Thoracic aorta (tissue), 2 donors: ENCODE measurements at places on chromosomes 2 and 18. TPM values are rescaled to one million over a fixed set of nuclear protein-coding genes. Genes with fewer than 3 reads are reported as not detected.

Gene CHRNG
- not detected for total RNA-seq

- no peaks in the 10 kb centered on the region for H3K27me3 ChIP-seq
- no peaks in the 10 kb centered on the region for H3K36me3 ChIP-seq
- no peak for DNase-seq
- H3K4me1 ChIP-seq: no peaks in the 10 kb centered on the region
These were observed 9.7 kb upstream of the LDAH start for GRCh38 chr2:20832606-20833005.

Gene APLF
- 5.8 TPM for total RNA-seq

DNA sequence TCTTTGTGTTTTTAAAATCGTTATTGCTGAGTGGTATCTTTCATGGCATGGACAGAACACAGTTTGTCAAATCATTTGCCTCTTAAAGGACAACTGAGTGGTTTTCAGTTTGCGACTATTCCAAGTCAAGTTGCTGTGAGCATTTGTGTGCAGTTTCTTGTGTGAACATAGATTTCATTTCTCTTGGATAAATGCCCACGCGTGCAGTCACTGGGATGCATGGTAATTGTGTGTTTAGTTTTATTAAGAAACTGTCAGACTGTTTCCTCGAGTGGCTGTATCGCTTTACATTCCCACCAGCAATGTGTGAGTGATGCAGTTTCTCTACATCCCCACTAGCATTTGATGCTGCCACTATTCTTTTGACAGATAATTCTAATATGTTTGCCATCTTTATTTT is 154.0 kb upstream of the ARL4C start:
- no peak for DNase-seq
- no peak overlapping the region for H3K4me3 ChIP-seq
- no peak overlapping the region for H3K27ac ChIP-seq
- H3K27me3 ChIP-seq: no peaks in the 10 kb centered on the region

DNA sequence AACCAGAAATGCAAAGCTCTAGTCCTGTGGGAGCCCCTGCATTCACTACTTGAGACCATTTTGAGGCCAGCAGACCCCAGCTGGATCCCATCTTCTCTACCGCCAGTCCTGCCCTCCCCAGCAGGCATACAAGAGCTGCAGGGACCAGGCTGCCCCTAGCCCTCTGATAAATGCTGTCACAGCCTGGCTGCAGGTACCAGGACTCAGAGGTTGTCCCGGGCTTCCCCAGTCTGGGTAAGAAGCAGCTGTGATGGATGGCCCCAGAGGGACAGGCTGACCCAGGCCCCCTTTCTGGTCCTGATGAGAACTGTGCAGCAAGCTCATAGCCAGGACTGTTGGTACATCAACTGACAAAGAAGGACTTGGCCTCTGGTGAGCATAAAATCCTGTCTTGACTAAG is 132.9 kb upstream of the APCDD1 start:
- DNase-seq: no peak
- H3K27ac ChIP-seq: no peak overlapping the region
- H3K4me1 ChIP-seq: no peaks in the 10 kb centered on the region
- H3K27me3 ChIP-seq: no peaks in the 10 kb centered on the region

DNA sequence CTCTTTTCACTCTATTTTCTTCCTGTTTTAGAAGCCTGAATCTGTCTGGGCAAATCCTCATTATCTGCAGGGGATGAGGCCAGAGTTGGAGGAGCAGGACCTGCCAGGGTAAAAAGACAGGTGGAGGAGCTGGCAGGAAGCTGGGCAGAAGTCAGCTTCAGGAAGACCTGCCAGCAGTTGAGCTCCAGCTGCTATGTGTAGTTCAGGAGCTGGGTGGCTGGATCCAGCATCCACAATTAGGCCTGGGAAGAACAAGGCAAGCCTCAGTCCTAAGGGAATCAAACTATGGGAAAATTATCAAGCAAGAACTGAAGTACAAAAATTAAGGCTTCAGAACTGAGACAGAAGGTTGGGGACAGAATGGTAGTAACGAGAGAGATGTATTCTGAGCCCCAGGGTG is 174.0 kb downstream of the MREG start:
- no peak overlapping the region for H3K27ac ChIP-seq
- no peak for DNase-seq
- no peaks in the 10 kb centered on the region for H3K27me3 ChIP-seq
- no peaks in the 10 kb centered on the region for H3K36me3 ChIP-seq

DNA sequence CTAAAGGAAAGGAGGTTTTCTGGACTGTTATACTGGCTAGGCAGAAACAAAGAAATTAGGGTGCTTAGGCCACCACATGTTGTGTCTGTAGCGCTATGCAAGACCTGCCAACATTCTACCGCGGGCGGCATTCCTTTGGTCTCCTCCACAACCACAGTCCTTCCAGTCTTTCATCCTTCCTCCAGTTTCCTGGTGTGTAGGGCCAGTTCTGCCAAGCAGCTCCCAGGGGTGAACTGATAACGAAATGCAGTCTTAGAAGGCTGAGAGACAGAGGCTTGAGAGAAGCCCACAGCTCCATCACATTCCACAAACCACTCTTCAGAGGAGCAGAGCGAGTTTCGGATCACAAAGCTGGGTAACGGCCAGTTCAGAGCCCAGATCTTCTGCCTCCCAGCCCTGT is 19.5 kb upstream of the CXXC1 start:
- no peaks in the 10 kb centered on the region for H3K36me3 ChIP-seq
- peak overlapping the region; percentile 70 for H3K4me3 ChIP-seq
- peaks cover 10% of the 10 kb centered on the region for H3K4me1 ChIP-seq
- DNase-seq: no peak

Gene UGT1A7
- not detected for total RNA-seq

- H3K36me3 ChIP-seq: no peaks in the 10 kb centered on the region
- no peaks in the 10 kb centered on the region for H3K27me3 ChIP-seq
- DNase-seq: no peak
- no peak overlapping the region for H3K27ac ChIP-seq
- no peaks in the 10 kb centered on the region for H3K4me1 ChIP-seq
- no peak overlapping the region for H3K4me3 ChIP-seq
These were observed 289.3 kb upstream of the LINC00305 start for GRCh38 chr18:64438178-64438577.

Gene FLACC1
- total RNA-seq: 4.2 TPM

DNA sequence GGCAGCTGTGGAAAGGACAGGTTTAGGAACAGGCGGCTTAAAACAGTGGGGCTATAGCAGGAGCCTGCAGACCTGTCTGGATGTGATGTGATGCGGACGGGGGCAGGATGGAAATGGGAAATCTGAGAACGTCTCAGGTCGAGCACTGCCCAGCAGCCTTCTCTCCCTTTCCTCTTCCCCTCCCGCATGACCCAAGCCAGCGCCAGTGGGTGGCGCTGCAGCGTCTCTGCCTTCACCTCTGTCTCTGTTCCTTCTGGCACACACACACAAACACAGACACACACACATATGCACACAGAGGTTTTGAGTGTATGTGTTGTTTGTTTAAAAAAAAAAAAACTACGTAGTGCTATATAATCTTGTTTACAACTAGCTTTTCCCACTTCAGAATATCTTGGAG is 82.0 kb upstream of the SLC66A3 start:
- H3K27me3 ChIP-seq: no peaks in the 10 kb centered on the region
- no peaks in the 10 kb centered on the region for H3K4me1 ChIP-seq
- H3K27ac ChIP-seq: no peak overlapping the region
- H3K4me3 ChIP-seq: no peak overlapping the region
- H3K36me3 ChIP-seq: no peaks in the 10 kb centered on the region
- no peak for DNase-seq

GRCh38 chr2:178909507-178909906 is 102.3 kb upstream of the TTN start:
- no peaks in the 10 kb centered on the region for H3K36me3 ChIP-seq
- no peaks in the 10 kb centered on the region for H3K4me1 ChIP-seq
- DNase-seq: no peak
- H3K27me3 ChIP-seq: no peaks in the 10 kb centered on the region
- no peak overlapping the region for H3K27ac ChIP-seq

Gene ESCO1
- 22.0 TPM for total RNA-seq

DNA sequence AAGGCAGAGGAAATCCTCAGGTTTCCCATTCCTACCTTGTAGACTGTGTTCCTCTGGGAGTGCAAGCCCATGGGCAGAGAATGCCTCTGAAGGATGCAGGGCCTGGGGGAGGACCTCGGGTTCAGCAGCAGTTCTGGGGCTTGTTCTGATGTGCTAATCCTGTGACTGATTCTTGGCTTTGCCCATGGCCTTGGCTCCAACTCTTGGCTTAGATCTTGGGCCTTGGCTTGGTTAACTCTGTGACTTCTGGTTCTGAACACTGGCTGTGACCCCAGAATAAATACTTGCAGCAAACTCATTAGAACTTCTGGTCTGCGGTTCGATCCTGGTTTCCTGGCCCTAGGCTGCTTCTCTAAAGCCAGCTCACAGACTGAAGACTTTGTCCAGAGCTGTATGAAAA is 366.9 kb upstream of the ZEB2 start:
- DNase-seq: peak; percentile 10
- no peaks in the 10 kb centered on the region for H3K36me3 ChIP-seq
- no peak overlapping the region for H3K4me3 ChIP-seq
- H3K4me1 ChIP-seq: peaks cover 12% of the 10 kb centered on the region
- no peaks in the 10 kb centered on the region for H3K27me3 ChIP-seq
- no peak overlapping the region for H3K27ac ChIP-seq

DNA sequence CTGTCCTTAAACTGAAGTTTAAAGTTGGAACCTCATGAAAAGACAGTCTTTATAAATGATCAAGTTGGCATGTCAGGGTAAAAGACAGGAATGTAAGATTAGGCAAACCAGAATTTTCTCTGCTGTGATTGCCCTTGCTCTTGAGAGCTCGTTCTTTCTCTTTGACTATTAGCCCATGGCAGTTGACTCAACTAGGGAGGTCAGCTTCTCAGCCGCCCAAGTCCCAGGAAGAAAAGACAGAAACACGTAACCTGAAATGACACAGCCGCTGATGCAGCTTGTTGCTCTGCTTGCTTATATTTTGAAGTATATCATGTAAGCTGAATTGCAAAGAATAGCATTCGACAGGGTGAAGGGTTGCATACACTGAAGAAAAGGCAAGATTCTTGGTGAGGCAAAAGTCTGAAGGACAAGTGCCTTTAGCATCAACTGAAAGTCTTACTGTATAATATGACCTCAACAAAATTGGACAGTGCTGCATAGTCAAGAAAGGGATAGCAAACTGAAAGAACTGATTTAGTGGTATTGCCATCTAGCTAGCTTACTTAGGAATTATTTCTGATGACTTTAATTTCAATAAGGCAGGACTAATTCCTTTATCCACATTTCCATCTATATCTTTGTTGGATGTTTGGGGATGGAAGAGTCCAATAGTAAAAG is 54.7 kb downstream of the ARHGAP15 start:
- no peak for DNase-seq
- H3K4me1 ChIP-seq: no peaks in the 10 kb centered on the region
- no peaks in the 10 kb centered on the region for H3K27me3 ChIP-seq
- no peak overlapping the region for H3K27ac ChIP-seq
- H3K36me3 ChIP-seq: no peaks in the 10 kb centered on the region
